GM19239 (cell line): ENCODE measurements at places on chromosomes 16 and 17.
A peak's percentile ranks its signal among the peaks of the same experiment; 100 is the strongest.

DNA sequence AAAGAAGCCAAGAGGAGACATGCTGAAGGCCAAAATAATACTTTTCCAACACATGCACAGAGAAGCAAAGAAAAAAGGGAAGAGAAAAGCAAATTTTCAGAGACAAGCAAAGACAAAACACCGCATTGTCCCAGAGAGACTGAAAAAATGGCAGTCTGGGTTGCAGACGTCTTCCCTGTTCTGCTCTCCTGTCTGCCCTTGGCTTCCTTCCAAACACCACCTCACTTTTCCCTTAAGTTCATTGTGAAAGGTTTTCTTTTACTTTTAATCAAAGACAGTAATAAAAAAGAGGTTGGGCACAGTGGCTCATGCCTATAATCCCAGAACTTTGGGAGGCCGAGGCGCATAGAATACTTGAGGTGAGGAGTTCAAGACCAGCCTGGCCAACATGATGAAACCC lies 21.2 kb upstream of the VAT1L start:
- DNase-seq: no peak

- peak; percentile 80 for DNase-seq
Measured at GRCh38 chr17:40340880-40341807, 23.4 kb downstream of the GJD3 start.

DNA sequence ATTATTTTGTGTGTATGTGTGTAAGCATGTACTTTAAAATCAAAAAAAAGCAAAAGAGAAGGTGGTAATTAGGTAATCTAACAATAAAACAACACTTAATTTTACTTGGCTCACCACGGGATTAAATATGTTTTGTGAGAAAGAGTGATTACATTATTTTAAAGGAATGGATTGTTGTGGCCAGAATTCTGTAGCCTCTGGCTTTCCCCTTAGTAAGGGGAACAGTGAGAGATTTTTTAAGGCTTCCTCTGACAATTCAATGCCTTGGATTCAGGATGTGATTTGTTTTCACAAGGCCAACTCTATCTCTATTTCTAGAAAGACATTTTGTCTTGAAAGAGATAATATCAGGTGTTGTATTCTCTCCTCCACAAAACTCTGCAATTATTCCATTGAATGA lies 560.3 kb upstream of the CDH8 start:
- no peak for DNase-seq

DNA sequence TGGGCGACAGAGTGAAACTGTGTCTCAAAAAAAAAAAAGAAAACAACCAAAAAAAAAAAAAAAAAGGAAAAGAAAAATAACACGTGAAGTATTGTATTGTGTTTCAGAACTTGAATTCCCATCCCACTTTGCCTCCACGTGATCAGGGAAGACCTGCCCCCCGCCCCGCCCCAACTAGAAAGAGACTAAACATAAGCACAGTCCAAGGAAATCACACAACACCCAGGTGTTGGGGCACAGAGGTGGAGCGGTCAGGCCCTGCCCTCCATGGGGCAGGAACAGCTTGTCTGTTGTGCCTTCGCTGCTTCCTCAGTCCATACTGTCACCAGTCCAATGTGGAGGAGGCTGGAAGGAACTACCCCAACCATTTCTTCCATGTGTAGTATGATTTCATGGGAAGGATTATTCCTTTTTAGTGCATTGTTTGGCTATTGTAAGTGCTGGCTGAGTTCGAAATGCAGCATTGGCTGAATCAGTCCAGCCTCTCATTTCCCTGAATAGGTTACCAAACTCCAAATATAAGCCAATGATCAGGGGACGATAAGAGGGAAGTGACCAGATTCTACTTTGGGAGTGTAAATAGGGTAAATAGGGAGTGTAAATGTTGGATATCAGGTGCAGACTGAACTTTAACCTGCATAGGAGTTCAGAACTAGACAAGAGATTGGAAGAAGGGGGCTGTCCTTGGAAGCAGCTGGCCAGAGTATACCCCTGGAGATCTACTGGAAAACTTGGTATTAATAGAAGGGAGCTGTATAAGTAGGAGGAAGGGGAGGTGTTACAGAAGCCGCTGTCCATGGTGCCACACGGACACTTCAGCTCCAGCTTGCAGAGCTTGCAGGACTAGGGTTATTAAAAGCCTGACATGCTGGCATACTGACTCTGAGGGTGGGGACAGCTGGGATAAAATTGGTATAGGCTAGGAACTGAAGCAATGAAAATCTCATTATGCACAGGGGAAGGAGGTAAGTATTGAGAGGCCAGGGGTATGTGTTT lies 50.7 kb downstream of the TANGO6 start:
- no peak for DNase-seq

GRCh38 chr17:49741009-49741691 lies 22.8 kb downstream of the FAM117A start:
- no peak for DNase-seq

DNA sequence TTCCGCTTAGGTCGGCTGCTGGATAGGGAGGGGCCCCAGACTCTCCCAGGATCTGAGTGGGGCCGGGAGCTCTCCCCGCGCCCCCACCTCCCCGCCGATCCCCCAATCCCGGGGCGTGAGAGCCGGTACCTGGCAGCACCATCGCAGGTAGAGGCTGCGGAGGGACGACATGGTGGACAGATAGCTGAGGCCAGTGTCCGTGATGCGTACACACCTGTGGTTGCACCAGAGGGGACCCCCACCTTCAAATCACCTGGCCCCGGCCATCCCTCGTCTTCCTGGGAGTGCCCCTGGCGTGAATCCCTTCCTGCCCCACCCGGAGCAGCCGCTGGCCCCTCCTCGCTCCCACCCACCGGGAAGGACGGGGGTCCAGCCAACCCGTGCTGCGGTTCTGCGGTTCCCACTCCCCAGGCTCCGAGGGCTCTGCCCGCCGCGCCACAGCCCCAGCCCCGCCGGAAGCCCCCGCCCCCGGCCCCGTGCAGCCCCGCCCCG lies 4.7 kb upstream of the WDR24 start:
- no peak for DNase-seq

DNA sequence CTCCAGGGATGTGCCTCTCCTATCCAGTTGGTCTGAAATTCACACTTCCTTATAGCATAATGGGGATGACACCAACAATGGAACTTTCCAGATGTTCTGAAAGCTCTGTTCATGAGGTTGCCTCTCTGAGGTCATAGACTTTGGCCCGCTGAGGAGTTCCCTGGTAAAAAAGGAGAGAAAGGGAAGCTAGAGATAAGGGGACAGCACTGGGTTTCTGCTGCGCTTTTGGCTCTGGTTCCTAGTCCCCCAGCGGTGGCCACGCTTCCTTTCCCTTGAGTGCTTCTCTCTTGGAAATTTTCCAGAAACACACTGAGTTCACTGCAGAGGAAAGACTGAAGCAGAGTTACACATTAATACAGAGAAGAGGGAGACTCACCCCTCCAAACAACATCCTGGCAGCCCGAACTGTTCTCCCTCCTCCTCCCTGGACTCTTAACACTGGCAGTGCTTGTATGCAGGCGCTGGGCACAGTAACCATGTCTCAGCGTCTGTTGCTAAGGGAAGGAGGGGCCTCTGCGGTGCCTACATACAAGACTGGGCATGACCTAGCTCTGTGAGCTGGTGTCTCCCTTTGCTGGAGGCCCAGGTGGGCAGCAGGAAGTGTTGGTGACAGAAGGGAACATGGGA lies at the start of gene DNAH3:
TSS of gene DNAH3 (minus strand) at position 472 of the 627 bp plus-strand sequence. CDS start 527 bp downstream, outside the sequence.
- no peak for DNase-seq

DNA sequence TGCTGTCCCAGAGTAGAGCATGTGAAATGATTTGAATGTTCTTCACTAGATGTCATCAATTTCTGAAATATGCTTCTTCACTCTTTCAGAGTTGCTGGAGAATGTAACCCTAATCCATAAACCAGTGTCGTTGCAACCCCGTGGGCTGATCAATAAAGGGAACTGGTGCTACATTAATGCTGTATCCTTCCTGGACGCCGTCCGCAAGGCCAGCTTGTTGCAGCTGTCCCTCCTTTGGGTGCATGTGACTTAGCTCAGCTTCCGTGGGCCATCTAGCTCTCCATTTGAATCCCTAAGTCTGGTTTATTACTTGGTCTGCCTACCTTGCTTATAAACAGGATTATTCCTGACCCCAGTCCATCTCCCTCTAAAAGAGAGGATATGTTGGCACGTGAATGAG lies 58.8 kb downstream of the USP10 start:
- no peak for DNase-seq

- DNase-seq: no peak
Measured at GRCh38 chr17:80337195-80337895, 76.7 kb downstream of the RNF213 start.

DNA sequence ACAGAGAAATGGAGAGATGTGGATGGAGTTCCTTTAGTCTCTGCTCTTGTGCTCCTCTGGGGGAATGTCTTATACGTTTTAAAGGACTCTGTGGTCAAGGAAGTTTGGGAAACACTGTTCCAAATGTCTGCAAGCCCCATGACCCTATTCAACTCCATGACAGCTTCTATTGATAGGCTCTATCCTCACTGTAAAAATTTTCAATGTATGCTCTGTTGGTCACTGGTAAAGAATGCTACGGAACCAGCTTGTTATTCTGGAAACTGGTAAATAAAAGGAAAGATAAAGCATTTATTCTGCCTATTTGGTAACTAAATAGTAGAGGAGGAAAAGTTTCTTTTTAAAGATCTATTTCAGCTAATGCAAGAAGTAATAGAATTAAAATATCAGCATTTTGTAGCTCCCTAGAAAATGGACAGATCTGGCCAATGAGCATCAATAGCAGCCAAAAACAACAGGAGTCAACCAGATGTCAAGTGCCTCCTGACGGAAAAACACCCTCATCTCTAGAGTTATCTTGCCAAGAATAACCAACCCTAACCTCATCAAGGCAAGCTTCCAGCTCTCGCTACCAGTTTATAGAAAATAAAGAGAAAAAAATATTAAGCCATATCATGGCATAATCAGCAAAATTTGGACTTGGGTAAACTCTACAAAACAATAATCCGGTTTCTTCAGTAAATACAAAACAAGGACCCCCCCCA lies 16.1 kb downstream of the GDE1 start:
- DNase-seq: no peak

- no peak for DNase-seq
Measured at GRCh38 chr17:2076087-2076984, 21.4 kb downstream of the HIC1 start.
